Activated CD4-positive, alpha-beta memory T cell treated with anti-CD3 and anti-CD28 coated beads for 36 hours (primary cell): ENCODE measurements at places on chromosomes 1 and 21. TPM values are rescaled to one million over a fixed set of nuclear protein-coding genes. Genes with fewer than 3 reads are reported as not detected.
A peak's percentile ranks its signal among the peaks of the same experiment; 100 is the strongest.

The BARHL2 gene
- not detected for total RNA-seq

The COA7 gene
- total RNA-seq, result 18.7 TPM

The KRTAP19-3 gene
- not detected for total RNA-seq

The CRP gene
- total RNA-seq, result not detected

The ADAMTS4 gene
- 2.3 TPM for total RNA-seq

The TEDDM1 gene
- total RNA-seq, result not detected

- no peak for DNase-seq
Measured at GRCh38 chr1:188295157-188295556, 1466.4 kb downstream of the PLA2G4A start.

DNA sequence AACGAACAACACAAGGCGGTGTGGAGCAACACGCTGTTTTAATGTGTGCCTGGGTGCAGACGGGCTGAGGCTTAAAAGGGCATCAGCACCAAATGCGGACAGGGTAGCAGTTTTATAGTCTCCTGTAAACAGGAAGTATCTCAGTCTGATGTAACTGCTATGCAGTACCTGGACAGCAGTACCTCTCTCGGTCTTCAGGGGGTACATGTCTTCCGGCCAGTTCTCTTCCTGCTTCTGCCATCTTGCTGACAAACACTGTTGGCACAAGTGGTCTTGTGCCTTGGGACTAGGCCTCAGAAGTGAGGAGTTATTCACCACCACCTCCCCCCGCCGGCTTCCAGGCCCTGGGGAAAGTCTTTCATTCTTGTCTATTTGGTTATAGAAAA, 49.7 kb upstream of the APOBEC4 start:
- no peak for DNase-seq

DNA sequence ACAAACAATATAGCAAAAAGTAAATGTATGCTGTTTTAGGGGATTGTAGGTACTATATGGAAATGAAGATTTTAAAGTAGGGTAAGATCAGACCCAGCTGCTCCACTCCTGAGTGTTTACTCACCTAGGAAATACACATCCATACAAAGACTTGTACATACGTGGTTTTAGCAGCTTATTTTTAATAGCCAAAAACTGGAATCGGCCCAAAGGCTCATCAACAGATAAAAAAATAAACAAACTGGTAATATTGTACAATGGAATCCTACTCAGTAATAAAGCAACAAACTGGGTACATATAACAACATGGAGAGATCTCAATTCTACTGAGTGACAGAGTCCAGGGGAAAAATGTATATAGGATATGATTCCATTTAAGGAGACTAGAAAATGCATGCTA, 179.2 kb upstream of the TMEM51 start:
- no peak for DNase-seq

- no peak for DNase-seq
Measured at GRCh38 chr1:56553046-56553445, 26.3 kb downstream of the PLPP3 start.

- peak; percentile 86 for DNase-seq
Measured at GRCh38 chr1:160625725-160626498, 20.9 kb downstream of the SLAMF1 start.
